T-helper 2 cell treated with Interferon-gamma antibody and Interleukin-4, amounts not matched to agents 5 μg/mL and 100 μg/mL, for 36 hours (primary cell): ENCODE measurements at places on chromosomes 3 and 15.

- no peak for DNase-seq
These were observed 29.6 kb upstream of the ADAMTS7 start for GRCh38 chr15:78840661-78841375.

DNA sequence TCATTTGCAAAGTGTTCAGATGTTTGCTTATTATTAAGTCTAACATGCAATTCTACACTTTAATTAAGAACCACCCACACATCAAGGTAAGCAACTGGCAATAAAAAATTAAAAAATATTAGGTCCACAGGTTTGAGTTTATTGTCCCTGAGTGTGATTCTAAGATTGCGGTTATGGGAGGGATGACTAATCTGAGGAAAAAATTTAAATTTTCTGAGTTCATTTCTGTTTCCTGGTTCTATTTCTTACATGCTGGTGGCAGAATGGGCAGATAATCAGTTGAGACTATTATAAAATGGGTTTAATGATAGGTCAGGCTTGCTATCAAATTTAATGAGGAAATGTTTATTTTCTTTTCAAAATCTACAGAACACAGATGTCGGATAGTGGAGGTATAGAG is 105.9 kb downstream of the TP63 start:
- DNase-seq, result no peak

- no peak for DNase-seq
These were observed 22.1 kb downstream of the TYRO3 start for GRCh38 chr15:41581110-41581509.

DNA sequence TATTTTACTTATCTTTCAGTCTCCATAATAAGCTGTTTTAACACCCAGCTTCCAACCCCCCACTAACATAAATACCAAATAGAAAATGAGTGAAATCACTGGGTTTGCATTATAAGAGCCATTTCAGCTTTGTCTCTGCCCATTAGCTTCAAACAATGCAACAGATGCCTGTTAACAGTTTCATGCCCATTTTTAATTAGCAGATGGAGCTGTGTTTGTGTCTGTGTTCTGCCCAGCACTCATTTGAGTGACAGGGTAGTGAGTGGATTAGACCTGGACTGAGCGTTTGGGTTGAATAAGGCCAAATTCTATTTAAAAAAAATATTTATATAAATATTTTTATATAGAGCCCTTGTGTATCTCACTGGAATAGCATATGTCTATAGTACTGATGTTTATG is 7.4 kb downstream of the RAB8B start:
- DNase-seq, result no peak

- no peak for DNase-seq
These were observed 278.6 kb downstream of the UBE2E2 start for GRCh38 chr3:23481616-23482278.

- DNase-seq, result no peak
These were observed 187.3 kb downstream of the KCNAB1 start for GRCh38 chr3:156307704-156308103.

- DNase-seq, result no peak
These were observed 8.3 kb downstream of the B3GALNT1 start for GRCh38 chr3:161096771-161097367.

- no peak for DNase-seq
These were observed 38.4 kb downstream of the GTF2E1 start for GRCh38 chr3:120780977-120781376.

GRCh38 chr3:185081521-185081920 is 71.3 kb downstream of the C3orf70 start:
- DNase-seq, result no peak

GRCh38 chr15:49521802-49522201 is 98.8 kb downstream of the FGF7 start:
- no peak for DNase-seq

- DNase-seq, result no peak
These were observed 177.7 kb downstream of the VGLL4 start for GRCh38 chr3:11465744-11466616.

DNA sequence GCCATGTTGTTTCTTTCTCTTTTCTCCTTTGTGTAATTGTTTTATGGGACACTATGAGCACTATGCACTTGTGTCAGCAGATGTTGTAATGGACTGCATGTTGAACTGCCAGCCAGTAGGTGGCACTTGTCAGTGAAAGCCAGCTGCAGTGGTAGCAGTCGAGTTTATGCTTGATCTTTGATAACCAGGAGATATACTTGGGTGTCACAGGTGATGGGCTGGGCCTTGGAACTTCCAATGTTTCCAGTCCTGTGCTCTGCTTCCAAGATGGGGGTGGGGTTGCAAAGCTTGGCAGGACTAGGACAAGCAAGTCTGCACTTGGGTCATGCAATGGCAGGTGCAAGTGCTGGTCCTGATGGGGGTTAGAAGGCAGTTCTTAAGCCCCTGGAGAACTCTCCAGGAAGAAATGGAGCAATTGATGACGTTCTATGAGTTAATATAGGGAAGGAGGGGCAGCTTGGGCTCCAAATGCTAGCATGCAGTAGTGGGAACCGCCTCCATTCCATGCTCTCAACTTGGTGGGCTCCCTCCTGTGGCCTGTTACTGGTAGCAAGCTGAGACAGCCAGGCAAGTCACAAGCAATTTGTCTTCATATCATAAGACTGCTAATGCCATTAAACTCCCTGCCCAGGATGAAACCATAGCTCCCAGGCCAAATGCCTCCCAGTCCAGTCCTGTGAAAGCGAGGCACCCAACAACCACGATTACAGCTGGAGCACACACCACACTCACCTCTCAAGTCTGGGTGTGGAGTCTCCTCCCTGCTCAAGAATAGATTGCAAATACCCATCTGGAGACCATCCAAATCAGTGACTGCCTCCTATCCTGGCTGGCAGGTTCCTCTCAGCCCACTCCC is 287.2 kb downstream of the CGGBP1 start:
- DNase-seq, result no peak

- no peak for DNase-seq
These were observed 63.5 kb upstream of the SLITRK3 start for GRCh38 chr3:165259541-165260193.
